HL-60 (cell line): ENCODE measurements at places on chromosomes 7 and 10.

- no peak for DNase-seq
These were observed 6.5 kb downstream of the SNX8 start for GRCh38 chr7:2307690-2308107.

DNA sequence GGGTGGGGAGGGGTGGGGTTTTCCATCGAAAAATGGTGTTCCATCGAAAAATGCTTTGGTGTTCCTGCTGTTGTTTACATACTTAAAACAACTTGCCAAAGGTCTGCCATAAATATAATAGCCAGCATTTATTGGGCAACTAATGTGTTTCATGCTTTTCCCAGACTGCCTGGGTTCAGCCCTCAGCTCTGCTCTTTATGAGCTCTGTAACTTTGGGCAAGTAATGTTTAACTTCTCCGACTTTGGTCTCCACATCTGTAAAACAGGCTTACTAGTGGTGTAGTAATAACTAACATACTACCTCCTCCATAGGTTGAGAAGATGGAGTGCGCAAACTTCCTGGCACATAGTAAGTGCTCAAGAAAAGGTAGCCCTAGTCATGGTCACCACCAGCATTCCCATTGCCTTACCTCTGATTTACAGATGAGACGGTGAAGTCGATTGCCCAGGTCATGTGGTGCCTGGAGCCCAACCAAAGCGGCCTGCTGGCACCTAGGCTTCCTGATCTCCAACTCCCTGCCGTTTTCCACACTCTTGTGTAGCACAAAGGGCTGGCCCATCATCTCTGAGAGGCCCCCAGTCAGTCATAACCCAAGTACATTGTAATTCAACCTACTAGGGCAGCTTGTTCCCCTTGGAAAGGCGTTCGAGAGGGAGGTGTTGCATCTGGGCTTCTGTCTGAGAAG, 8.9 kb downstream of the ZMIZ1 start:
- no peak for DNase-seq

- no peak for DNase-seq
These were observed 41.9 kb upstream of the TNKS2 start for GRCh38 chr10:91756286-91756685.

DNA sequence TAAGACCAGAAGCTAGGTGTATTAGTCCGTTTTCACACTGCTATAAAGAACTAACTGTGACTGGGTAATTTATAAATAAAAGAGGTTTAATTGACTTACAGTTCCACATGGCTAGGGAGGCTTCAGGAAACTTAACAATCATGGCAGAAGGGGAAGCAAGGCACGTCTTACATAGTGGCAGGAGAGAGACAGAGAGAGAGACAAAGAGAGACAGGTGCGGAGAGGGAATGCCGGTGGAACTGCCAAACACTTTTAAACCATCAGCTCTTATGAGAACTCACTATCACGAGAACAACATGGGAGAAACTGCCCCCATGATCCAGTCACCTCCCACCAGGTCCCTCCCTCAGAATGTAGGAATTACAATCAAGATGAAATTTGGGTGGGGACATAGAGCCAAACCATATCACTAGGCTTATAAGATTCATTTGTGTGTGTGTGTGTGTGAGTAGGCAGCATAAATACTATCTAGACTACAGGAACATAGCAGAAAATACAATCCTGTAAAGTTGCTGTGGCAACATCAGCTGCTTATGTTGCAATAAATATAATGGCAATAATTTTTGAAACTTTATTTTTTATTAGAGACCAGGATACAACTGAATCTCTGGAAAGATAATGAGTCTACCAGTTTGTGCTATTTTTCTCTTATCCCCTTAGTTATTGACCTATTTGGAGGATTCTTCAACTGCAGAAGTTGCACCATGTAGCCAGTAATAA, 77.1 kb downstream of the NRF1 start:
- DNase-seq, result no peak

DNA sequence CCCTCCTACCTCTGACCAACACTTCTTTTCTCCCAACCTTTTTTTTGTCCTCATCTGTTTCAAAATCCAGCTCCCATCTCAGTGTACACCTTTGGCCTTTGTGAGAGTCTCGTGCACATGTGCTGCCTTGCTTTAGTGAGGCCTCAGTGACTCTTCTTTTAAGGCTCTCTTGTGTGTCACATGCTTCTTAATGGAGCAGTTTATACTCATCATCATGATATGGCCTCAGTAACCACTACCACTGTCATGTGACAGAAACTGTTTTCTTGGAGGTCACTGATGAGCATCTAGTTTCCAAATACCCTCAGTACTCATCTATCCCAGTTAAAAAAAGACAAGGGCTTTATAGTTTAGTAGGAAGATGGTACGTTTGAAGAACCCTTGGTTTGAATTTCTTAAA, 8.1 kb upstream of the ARHGAP22 start:
- no peak for DNase-seq

DNA sequence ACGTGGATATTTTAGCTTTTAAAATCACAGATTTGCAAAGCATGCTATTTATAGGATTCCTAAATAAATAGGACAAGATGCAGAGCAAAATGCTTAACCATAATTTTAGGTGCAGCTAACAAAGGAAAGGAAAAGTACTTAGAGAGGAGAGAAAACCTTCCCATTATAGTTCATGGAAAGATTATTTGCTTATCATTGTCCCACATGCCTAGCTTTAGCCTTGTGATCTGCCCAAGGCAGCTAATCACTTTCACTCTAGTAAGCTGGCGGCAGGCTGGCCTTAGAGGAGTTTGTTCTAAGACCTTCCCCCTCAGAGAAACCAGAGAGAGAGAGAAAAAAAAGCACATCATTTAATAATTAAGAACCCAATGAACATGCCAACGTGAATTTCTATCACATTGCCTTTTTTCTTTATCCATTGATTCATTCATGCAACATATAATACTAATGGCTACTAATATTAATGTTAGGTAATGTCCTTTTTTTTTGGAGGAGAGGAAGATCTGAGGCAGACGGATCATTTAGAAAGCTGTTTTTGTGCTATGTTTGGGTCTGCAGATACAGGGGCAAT, 274.6 kb downstream of the ARL4A start:
- no peak for DNase-seq

DNA sequence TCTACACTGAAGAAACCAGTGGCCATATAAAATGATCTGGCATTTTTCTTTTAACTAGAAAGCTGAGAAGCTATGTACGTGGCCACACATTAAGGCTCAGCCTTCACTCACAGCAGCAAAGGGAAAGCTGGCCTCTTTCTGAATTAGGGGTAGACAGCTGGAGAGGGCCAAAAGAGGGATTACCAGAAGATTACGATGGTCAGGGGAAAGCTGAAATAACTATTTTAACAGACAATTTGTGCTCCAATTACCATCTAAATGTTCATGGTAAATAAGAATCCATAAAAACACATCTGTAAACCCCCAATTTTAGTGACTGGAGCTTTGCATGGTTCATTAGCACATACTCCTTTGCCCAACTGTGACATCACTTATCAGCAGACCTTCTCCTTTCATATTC, 314.3 kb downstream of the HPSE2 start:
- no peak for DNase-seq

- DNase-seq, result no peak
These were observed 1.7 kb downstream of the SCRN1 start for GRCh38 chr7:29987811-29988317.
